ENCODE measurements at places on chromosomes 6 and 20. TPM values are rescaled to one million over a fixed set of nuclear protein-coding genes. Genes with fewer than 3 reads are reported as not detected.

The RAET1E gene
- total RNA-seq: 0.89 TPM

GRCh38 chr6:125985979-125986300, 400 bp upstream of the TRMT11 start:
- no peak for DNase-seq

The RCAN2 gene
- 2.2 TPM for total RNA-seq

The HLA-DPB1 gene
- total RNA-seq: 12.1 TPM

GRCh38 chr20:10079964-10080363, 45.2 kb downstream of the ANKEF1 start:
- no peak for DNase-seq

The PNLDC1 gene
- 0.22 TPM for total RNA-seq

The SNAP25 gene
- 3.1 TPM for total RNA-seq

GRCh38 chr20:33651562-33652048, 10.5 kb upstream of the C20orf144 start:
- no peak for DNase-seq

DNA sequence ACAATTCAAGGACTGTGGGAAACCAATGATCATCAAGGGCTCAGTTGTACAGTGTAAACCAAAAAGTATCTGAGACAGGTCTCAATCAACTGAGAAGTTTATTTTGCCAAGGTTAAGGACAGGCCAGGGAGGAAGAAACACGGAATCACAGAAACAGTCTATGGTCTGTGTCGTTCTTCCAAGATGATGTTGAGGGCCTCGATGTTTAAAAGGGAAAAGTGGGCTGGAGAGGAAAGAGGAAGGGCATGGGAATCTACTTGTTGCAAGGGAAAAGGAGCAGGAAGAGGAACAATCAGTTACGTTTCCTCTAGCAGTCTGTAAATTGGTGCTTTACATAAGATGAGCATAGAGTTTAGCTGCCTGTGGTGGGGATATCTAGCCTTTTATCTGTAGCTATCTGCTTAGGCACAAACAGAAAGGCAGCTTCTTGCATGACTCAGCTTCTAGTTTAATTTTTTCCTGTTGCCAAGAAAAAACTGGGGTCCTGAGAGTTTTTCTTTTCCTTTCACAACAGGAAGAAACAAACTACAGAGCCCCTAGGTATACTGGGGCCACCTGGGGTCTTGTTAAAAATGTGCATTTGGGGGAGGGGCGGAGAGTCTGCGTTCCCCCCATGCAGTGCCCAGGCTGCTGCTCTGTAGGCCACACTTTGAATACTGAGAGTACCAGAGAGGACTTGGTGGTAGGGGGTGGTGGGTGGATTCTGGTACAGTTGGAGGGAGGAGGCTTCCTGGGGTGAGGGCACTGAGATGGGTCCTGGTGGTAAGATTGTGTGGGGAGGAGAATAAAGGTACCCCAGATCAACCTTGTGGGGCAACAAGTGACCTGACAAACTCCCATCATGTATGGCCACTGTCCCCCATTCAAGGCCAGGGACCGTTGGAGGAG, 35.3 kb upstream of the EZR start:
- no peak for DNase-seq

The RBPJL gene
- not detected for total RNA-seq

The TGM3 gene
- total RNA-seq: 0.49 TPM

DNA sequence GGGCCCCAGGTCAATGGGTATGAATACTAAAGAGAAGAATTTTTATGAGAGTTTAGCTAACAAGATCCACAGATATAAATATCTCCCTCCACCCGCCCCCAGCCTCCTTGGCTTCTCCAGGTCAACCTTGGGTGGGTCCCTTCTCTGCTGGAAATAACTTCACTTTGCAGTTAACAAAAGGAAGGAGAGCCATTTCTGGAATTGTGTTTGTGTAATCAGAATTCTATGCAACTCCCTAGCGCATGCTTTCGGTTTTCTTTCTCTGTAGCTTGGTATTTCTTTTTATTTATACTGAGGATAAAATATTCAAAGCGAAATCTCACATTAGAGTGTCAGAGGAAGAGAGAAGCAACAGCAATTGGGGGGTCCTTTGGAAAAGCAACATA, 27.1 kb downstream of the RIPOR2 start:
- DNase-seq: peak; percentile 71

GRCh38 chr6:157424491-157425020, 43.6 kb downstream of the ZDHHC14 start:
- no peak for DNase-seq

DNA sequence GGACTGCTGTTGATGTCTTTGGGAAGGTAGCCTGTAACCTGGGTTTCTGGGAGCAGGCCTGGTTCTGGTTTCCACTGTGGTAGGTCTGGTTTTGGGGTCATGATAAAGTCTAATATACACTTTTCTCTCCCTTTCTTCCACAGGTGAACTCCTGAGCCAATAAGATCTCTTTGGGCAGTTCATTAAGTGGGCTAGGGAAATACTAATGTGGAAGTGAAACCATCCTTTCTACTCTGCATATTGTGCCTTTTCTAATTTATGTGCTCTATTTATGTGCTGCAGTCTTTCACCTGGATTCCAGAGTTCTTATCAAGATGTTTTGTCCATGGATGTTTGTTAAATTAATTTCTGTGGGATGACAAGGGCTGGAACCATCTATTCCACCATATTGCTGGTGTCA, 165.7 kb upstream of the PTPRK start:
- DNase-seq: no peak

DNA sequence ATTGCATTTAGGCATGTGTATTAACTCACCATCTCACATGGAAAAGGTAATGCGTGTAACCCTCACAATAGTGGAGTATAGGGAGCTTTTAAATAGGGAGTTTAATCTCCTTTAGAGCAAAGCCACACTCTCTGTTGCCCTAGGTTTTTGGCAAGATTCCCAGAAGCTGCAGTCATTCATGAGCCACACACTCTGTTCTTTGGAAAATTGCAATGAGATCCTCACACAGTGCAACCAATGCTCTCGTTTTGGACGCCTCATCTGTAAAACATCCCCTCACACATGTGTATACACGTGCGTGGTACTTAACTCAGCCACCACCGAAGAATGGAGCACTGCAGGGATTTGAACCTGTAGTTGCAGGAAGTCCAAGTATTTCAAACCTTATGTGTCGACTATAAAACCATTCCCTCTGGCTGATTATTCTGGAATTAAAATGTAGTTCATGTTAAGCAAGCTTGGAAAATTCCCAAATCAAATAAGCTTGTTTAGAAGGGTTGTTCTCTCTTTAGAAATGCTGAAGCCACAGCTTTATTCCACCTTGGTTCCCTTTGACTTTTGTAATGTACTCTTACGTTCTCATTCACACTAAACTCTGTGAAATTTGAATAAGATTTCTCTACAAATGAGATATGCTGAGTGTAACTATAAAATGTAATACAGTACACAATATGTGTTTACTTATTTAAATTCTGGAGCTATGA, 489.8 kb upstream of the MANEA start:
- peak; percentile 75 for DNase-seq

DNA sequence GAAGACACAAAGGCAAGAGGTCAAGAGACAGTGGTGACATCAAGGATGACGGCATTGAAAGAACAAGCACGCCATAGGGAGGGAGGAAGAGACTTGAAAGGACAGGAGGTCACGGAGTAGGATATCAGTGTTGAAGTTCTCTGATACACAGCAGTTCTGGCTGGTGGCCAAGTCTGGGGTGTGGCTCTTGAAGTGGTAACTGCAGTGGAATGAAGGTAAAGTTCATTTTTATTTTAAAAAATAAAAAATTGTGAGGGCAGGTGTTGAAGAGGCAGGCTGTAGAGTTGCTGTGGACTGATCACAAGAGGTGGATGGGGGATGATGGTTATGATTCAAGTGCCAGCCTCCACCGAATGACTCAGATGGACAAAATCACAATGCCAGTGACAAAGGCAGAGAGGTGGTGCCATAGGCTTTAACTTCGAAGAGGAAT, 53.2 kb upstream of the BMP2 start:
- DNase-seq: no peak

DNA sequence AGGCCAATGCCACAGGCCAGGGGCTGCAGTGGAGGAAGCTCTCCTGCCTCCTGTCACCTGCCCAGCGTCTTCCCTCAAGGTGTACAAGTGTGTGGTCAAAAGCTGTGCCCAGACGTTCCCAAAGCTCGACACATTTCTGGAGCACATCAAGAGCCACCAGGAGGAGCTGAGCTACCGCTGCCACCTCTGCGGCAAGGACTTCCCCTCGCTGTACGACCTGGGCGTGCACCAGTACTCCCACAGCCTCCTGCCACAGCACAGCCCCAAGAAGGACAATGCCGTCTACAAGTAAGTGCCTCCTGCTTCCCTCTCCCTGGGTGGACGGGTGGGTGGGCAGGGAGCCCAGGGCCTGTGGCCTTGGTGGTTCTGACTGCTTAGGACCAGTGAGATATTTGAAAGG, 38.2 kb downstream of the ZNF341 start:
- DNase-seq: no peak

- peak; percentile 62 for DNase-seq
These were observed 67.0 kb upstream of the PDE7B start for GRCh38 chr6:135784507-135784906.

DNA sequence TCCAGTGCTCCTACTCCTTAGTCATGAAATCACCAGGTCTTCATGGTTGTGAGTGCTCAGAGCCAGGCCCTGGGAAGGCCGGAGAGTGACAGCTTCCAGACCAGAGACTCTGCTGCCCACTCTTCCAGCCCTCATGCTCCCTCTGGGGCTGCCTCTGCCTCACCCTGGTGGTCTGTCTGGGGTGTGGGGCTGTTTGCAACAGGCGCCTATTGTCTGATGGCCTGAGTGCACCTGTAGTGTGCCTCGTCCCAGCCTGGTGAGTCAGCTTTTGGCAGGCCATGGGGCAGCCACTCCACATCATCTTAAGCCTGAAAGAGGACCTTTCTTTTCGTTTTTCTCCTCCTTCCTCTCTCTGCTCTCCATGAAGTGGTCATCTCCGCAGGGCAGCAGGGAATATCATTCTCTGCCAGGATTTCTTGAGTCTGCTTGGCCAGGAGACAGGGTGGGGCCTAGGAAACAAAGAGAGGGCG, 173.8 kb downstream of the VEGFA start:
- no peak for DNase-seq

The RAET1L gene
- not detected for total RNA-seq

DNA sequence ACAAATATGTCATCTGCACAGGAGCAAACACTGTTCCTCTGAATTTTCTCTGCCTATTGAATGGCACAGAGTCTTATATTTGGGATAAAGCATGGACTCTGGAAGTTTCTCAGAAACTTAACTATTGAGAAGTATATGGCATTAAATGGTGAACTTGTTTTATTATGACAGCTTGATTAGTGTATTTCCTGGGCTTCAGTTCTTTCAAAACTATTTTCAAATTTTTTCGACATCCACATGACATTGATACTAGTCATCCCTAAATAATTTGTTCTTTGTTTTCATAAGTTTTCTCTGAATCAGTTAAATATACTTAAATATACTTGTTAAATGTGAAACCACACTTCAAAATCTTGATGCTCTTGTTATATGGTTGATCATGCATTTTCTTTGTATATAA, 144.0 kb upstream of the TSHZ2 start:
- no peak for DNase-seq

DNA sequence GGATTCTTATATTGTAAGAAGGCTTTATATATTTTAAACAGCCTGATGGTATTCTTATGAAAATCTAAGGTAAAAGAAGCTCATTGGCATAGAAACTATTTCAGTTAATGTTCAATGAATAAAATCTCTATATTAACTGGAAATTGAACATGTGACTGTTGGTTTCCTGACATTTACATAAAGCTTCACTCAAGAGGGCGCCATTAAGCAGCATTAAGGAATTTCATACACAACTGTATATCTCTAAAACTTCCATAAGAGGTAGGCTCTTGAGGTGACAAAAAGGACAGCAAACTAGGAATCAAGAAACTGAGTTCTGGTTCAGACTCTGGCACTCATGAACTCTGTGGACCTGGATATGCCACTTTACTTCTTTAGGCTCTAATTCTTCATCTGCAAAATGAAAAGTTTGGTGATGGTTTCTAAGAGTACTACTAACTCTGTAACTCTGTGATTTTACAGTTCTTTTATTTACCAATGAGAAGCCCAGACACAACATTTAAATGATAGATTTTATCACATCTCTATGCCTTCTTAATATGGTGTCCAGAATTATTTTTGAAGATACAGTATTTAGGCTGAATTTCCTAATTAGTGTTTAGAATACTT, 147.5 kb downstream of the FLRT3 start:
- peak; percentile 73 for DNase-seq

GRCh38 chr20:62208061-62208794, 11.8 kb downstream of the HRH3 start:
- DNase-seq: no peak

DNA sequence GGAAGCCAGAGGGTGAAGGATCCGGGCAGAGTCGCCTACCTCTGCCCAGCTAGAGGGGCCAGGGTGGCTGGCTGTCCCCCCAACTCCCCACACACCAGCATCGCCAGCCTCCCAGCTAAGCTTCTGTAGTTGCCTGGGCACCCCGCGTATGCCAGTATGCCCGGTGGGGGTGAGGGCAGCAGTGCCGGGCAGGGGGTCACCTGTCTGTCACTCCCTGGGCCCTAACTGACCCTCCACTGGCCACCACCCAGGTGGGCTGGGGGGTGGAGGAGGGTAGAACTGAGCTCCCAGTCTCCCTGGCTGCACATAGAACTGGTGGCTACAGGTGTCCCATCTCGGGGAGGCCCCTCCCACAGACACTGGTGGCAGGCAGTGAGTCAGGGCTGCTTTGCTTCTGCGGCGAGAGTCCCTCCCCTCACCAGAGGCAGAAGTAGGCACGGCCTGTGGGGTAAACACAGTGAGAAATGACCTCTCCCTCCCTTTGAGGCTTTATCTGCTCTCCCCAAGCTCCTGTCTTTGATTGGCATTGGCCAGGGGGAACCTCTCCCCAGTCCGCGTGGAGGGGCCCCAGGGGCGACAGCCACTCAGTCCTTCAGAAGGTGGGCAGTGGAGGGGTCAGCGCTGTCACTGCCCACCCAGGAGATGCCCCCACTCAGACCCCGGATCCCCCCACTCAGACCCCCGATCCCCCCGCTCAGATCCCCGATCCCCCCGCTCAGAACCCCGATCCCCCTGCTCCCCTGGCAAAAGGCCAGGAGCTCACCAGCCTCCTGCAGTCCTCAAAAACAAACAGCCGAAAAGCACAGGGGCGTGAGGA, 2.5 kb downstream of the NTSR1 start:
- no peak for DNase-seq

DNA sequence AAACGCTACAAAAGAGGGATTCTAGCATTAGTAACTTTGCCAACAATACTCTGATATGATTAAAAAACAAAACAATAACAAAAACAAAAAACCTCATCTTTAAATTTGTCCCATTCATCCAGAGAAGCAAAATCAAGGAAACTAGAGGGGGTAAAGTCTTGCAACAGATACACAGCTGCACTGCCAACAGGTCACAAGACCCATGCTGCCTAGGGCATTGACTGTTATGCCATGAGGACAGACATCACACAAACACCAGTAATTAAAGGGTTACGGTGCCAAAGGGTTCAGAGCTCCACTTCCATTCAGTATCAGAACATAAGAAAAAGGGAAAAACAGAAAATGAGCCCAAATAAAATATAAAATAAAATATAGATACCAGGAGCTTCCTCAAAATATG, 1.6 kb downstream of the TBC1D20 start:
- peak; percentile 42 for DNase-seq

DNA sequence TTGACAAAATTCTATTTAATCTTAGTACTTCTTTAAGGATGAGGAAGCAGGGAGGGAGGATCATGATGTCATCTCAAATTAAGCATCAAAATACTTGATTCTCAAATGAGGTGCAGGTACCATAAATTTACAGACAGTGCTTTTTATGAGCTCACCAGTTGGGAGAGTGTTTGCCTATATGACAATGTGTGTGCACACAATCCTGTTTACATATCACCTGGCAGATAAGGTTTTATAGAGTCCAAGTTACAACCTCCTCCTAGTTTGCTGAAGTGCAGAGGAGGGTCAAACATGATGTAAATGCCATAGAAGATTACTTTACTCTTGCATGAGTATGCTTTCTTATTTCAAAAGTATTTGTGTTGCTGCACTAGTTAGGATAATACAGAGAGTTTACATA, 6.4 kb downstream of the ATXN1 start:
- no peak for DNase-seq

Measured in muscle of leg (tissue), 16 donors.